H1 (cell line): ENCODE measurements at places on chromosomes 5 and 9.
A peak's percentile ranks its signal among the peaks of the same experiment; 100 is the strongest.

- H3K4me3 ChIP-seq, result no peak overlapping the region
- H3K27ac ChIP-seq, result no peak overlapping the region
- H3K36me3 ChIP-seq, result no peaks in the 10 kb centered on the region
- no peaks in the 10 kb centered on the region for H3K27me3 ChIP-seq
- no peak for DNase-seq
Measured at GRCh38 chr9:121896545-121896943, 196.6 kb downstream of the TTLL11 start.

- H3K36me3 ChIP-seq, result no peaks in the 10 kb centered on the region
- H3K27me3 ChIP-seq, result peaks cover 2% of the 10 kb centered on the region; the same call in 1 of the 2 replicates
- no peak for DNase-seq
- H3K4me1 ChIP-seq, result peaks cover 2% of the 10 kb centered on the region
- peak overlapping the region; percentile 90 for H3K27ac ChIP-seq
Measured at GRCh38 chr5:10354048-10354872, 765 bp downstream of the MARCHF6 start.

DNA sequence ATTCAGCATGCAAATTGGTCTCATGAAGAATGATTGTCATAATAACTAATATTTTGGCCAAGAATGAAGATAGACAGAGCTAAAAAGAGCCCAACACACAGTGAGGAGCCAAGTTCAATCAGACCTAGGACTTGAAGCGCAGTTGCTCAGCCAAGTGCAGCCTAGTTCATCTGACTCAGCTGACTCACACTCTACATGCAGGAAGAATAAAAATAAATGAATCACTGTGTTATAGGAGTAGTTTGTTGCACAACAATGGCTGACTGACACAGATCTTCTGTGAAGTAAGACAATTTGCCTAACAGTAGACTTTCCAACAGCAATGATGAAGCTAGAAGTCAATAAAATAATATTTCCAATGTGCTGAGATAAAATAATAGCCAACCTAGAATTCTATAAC lies 261.5 kb downstream of the CEMIP2 start:
- H3K27me3 ChIP-seq, result no peaks in the 10 kb centered on the region
- no peaks in the 10 kb centered on the region for H3K4me1 ChIP-seq
- H3K27ac ChIP-seq, result no peak overlapping the region
- H3K4me3 ChIP-seq, result no peak overlapping the region
- H3K36me3 ChIP-seq, result no peaks in the 10 kb centered on the region

- no peaks in the 10 kb centered on the region for H3K4me1 ChIP-seq
- no peak overlapping the region for H3K27ac ChIP-seq
- no peak overlapping the region for H3K4me3 ChIP-seq
- no peaks in the 10 kb centered on the region for H3K36me3 ChIP-seq
- H3K27me3 ChIP-seq, result no peaks in the 10 kb centered on the region
Measured at GRCh38 chr9:70746316-70746715, 331.9 kb upstream of the KLF9 start.
